Activated naive CD8-positive, alpha-beta T cell treated with anti-CD3 and anti-CD28 coated beads, Interleukin-2, amount 10 ng/mL, durations not matched to agents 7 days and 5 days (primary cell): ENCODE measurements at places on chromosomes 4 and X. TPM values are rescaled to one million over a fixed set of nuclear protein-coding genes. Genes with fewer than 3 reads are reported as not detected.

Gene ABCD1
- 16.4 TPM for total RNA-seq

Gene CAPN6
- not detected for total RNA-seq

DNA sequence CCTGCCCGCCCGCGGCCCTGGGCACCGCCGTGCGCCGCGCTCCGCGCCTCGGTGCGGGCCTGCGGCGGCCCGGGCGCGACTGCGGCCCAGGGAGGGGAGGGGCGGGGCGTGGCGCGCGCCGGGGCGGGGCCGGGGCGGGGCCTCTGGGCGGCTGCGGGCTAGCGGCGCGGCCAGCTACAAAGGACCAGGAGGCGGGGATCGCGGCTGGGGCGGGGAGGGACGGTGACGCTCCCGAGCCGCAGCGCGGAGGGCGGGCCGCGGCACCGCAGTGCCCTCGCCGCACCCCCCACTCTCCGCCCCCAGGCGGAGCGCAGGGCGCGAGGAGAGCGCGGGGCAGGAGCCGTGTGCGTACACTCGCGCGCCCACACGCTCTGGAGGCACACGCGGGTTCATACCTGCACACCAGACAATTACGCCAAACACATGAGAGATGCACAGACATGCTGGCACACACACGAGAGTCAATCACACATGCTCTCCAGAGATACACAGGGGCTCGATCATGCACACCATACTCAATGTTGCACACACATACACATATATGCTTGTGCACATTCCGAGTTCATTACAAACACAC, at the start of gene CRMP1:
Gene CRMP1 (minus strand): TSS at position 83 of the 577 bp plus-strand sequence. CDS start 117 bp downstream, outside the sequence.
- peaks cover 2% of the 10 kb centered on the region for H3K4me1 ChIP-seq
- peak within 1 kb of the TSS; percentile 24 for H3K27ac ChIP-seq
- peaks cover 1% of the 10 kb centered on the region for H3K36me3 ChIP-seq
- H3K27me3 ChIP-seq, result peaks cover 45% of the 10 kb centered on the region

Gene MMRN1
- total RNA-seq, result 0.28 TPM

DNA sequence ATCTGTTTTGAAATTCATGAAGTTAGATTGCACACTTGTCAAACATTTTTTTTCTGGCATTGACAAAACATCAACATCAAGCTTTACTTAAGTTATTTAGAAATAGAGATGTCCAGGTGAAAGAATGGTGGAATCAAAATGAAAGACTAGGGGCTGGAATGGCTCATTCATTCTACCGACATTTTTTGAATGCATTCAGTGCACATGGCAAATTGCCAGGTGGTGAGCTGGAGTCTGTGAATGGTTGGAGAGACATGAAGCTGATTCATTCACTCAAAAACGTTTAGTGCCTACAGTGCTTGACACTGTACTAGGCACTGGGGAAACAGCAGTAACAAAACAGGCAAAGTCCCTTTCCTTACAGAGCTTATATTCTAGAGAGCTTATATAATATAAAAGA, 292.4 kb downstream of the PPP1R2C start:
- H3K36me3 ChIP-seq, result no peaks in the 10 kb centered on the region
- no peaks in the 10 kb centered on the region for H3K4me1 ChIP-seq
- H3K27ac ChIP-seq, result no peak overlapping the region
- peaks cover 4% of the 10 kb centered on the region for H3K27me3 ChIP-seq
- H3K4me3 ChIP-seq, result no peak overlapping the region
- DNase-seq, result no peak

Gene DOK7
- not detected for total RNA-seq

DNA sequence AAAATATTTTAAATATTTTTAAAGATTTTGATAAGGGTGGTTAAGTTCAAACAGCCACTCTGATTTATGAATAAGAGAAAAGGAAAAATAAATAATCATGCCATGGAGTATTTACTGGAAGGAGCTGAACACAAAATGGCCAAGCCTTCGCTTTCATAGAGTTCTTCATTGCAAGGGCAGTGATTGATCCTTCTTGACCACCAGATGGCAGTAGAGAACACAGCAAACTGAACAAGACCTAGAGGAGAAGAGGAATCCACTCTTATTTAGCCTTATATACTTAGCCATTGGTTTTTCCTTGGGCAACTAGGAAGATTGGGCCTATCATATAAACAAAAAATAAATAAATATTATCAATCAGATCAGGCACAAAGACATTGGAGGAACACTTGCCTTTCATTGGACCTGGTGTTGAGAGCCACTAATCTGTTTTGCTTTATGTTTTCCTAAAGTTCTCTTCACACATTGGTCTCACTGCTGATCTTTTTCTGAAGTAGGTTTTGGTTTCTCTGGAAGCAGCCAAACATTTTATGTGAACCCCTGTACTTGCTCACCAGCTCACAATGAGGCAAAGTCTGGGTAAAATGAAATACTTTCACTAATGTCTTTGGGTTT, 58.1 kb upstream of the PARM1 start:
- H3K27ac ChIP-seq, result no peak overlapping the region
- no peaks in the 10 kb centered on the region for H3K4me1 ChIP-seq
- DNase-seq, result no peak

DNA sequence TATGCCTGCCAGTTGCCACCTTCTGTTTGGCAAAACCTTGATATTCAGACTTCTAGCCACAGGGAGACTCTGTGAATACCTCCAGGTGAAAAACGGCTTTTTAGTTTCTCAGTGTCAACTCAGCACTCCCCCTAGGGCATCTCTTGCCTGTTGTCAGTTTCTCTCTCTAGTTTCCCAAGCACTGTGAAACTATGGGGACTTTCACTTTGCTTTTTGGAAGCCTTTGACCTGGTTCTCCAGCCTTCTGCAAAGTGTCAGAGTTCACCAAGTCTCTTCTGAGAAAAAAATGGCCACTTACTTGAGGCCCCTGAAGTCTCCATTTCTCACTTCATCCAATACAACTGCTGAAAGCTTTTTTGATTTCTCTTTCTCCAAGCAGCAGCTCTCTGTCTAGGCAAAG, 521.5 kb downstream of the INPP4B start:
- H3K4me3 ChIP-seq, result no peak overlapping the region
- H3K27ac ChIP-seq, result no peak overlapping the region
- peaks cover 37% of the 10 kb centered on the region for H3K36me3 ChIP-seq
- no peak for DNase-seq
- peaks cover 4% of the 10 kb centered on the region for H3K4me1 ChIP-seq

Gene AFF1
- total RNA-seq, result 57.1 TPM

- H3K27me3 ChIP-seq, result no peaks in the 10 kb centered on the region
- no peak overlapping the region for H3K27ac ChIP-seq
- DNase-seq, result no peak
- H3K4me1 ChIP-seq, result peaks cover 4% of the 10 kb centered on the region
These were observed 14.4 kb downstream of the CHIC1 start for GRCh38 chrX:73577361-73577760.

DNA sequence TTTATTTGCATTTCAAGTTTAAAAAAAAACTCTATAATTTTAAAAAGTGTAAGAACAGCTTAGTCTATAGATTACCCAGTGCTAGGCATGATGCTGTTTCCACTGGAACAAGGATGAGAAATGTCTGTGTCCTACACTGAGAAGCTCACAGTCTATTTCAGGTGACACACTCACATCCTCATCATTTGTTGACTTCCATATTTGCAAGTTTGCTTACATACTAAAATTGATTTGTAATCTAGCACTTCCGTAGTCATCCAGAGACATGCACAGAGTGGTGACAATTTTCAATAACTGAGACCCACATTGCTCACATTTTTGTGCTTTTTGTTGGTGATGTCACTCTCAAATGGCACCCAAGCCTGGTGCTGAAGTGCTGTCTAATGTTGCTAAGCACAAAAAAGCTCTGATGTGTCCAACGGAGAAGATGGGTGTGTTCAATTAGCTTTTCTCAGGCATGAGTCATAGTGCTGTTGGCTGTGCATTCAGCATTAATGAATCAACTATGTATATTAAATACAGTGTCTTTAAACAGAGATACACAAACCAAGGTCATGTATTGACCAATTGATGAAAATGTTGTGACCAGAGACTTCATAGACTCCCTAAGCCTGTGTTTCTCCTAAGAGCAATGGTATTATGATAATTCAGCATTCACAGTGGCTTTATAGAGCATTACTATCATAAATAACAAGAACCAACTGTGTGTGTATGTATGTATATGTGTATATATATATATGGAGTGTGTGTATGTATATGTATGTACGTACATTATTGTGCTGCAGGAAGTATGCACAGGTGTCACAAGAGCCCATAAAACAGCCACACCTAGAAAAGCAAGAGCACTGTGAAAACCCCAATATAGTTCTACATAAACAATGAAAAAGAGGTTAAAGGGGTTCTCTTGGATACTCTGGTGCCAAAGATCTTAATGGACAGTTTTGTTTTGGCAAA, 31.2 kb upstream of the VCX3B start:
- no peaks in the 10 kb centered on the region for H3K27me3 ChIP-seq
- H3K4me1 ChIP-seq, result no peaks in the 10 kb centered on the region
- no peaks in the 10 kb centered on the region for H3K36me3 ChIP-seq
- no peak for DNase-seq

- peak overlapping the region; percentile 96 for H3K4me3 ChIP-seq
- no peak for DNase-seq
- H3K36me3 ChIP-seq, result peaks cover 10% of the 10 kb centered on the region
- peak overlapping the region; percentile 90 for H3K27ac ChIP-seq
These were observed 1.2 kb downstream of the RAB33B start for GRCh38 chr4:139455126-139455538.

Gene SRPX2
- not detected for total RNA-seq

GRCh38 chrX:26387906-26388305, 171.9 kb downstream of the MAGEB5 start:
- H3K4me3 ChIP-seq, result no peak overlapping the region
- H3K27ac ChIP-seq, result no peak overlapping the region
- no peak for DNase-seq
- no peaks in the 10 kb centered on the region for H3K4me1 ChIP-seq

DNA sequence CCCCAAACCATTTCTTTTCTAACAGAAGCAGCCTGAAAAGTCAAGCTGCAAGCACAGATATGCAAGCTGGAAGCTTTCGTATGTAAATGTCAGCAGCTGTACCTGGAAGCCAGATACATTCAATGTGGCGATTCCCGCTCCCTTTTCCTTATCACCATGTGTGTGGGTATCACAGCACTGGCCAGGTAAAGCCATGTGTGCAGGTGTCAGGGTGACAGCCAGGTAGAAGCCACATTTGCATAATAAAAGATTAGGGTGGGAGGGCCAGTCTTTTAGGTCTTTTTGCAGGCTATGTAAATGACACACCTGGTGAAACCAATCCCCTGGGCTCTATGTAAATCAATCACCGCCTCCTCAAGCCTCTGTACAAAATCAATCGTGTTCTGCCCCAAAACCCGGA, 50.1 kb downstream of the RXFP1 start:
- no peak overlapping the region for H3K4me3 ChIP-seq
- H3K4me1 ChIP-seq, result no peaks in the 10 kb centered on the region
- H3K36me3 ChIP-seq, result no peaks in the 10 kb centered on the region
- no peak for DNase-seq
- H3K27ac ChIP-seq, result no peak overlapping the region

Gene ATP8A1
- total RNA-seq, result 55.3 TPM

Gene MTMR8
- 3.5 TPM for total RNA-seq

GRCh38 chrX:39582091-39582490, 515.7 kb downstream of the BCOR start:
- H3K36me3 ChIP-seq, result no peaks in the 10 kb centered on the region
- H3K27me3 ChIP-seq, result no peaks in the 10 kb centered on the region
- no peak overlapping the region for H3K4me3 ChIP-seq
- H3K4me1 ChIP-seq, result peaks cover 3% of the 10 kb centered on the region

- H3K27ac ChIP-seq, result no peak overlapping the region
- H3K36me3 ChIP-seq, result peaks cover 2% of the 10 kb centered on the region
These were observed 92.0 kb upstream of the TBL1X start for GRCh38 chrX:9372866-9373265.

DNA sequence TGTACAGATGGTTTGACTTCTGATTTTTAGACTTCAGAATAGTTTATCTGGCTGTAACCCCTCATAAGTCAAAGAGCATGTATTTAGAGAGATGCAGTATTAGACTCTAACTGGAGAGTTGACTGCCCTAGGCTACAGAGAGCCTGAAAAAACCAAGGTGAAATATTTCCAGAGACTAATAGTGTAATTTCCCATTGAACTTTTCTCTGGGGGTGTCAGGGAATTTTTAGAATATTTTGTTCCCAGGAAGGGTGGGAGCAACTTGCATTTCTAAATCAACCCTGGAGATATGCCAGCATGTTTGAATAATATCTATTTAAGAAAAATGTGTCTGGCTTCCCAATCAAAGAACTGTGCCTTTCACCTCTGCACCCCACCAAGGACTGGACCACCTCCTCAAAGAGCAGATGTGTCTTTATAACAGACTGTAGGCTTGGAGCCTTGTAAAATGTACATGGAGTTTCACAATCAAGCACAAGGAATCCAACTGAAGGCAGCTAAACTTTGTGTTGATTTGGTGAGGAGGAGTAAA, 2.0 kb downstream of the ANXA3 start:
- peaks cover 18% of the 10 kb centered on the region for H3K27me3 ChIP-seq
- H3K4me3 ChIP-seq, result no peak overlapping the region
- no peak overlapping the region for H3K27ac ChIP-seq
- no peak for DNase-seq
- peaks cover 25% of the 10 kb centered on the region for H3K36me3 ChIP-seq

- no peak overlapping the region for H3K27ac ChIP-seq
- H3K4me1 ChIP-seq, result no peaks in the 10 kb centered on the region
- no peaks in the 10 kb centered on the region for H3K27me3 ChIP-seq
These were observed 66.3 kb upstream of the MAD2L1 start for GRCh38 chr4:120132935-120133334.

DNA sequence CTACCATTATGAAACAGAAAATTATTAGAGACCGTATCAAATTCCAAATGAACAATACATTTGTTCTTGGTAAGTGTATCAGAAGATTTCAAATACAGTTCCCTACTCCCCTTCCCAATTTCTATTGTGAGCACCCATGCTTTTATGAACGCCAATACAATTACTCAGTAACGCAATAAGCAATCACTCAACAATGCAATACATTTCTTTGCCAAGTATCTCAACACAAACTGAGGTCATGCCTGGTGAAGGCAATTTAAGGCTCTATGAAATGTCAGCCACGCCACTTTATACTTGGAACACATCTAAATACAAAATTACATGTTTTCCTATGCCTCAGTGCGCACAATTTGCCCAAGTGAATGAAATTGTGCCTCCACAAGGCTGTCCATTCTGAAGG, 712 bp downstream of the PNPLA4 start:
- peak overlapping the region; percentile 51 for H3K27ac ChIP-seq
- peak overlapping the region; percentile 93 for H3K4me3 ChIP-seq
- H3K36me3 ChIP-seq, result peaks cover 1% of the 10 kb centered on the region
- no peak for DNase-seq

- DNase-seq, result no peak
- peaks cover 2% of the 10 kb centered on the region for H3K27me3 ChIP-seq
- peaks cover 2% of the 10 kb centered on the region for H3K4me1 ChIP-seq
- no peaks in the 10 kb centered on the region for H3K36me3 ChIP-seq
These were observed 40.1 kb upstream of the PDK3 start for GRCh38 chrX:24424948-24425347.

- no peak for DNase-seq
- no peak overlapping the region for H3K27ac ChIP-seq
- H3K36me3 ChIP-seq, result no peaks in the 10 kb centered on the region
- H3K4me1 ChIP-seq, result no peaks in the 10 kb centered on the region
- no peak overlapping the region for H3K4me3 ChIP-seq
These were observed 415 bp upstream of the TENM3 start for GRCh38 chr4:182242787-182243186.
